ENCODE measurements at places on chromosomes 7 and 10.

DNA sequence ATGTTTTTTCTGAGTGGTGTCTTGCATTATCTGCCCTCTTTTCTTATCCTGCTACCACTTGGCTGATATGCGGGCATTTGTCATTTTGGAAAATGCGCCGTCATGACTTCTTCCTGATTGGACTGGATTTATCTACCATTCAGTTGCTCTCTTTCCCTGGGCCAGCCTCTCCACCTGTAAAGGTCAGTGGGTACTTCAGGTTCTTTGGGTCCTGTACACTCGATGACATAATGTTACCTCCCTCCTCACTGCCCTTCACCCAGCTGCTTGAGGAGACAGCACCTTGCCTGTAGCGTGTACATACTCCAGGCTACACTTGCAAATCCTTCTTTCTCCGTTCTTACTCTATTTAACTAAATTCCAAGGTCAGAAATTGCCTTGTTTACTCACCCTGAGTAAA lies 83.7 kb downstream of the RBM33 start:
- DNase-seq = no peak

DNA sequence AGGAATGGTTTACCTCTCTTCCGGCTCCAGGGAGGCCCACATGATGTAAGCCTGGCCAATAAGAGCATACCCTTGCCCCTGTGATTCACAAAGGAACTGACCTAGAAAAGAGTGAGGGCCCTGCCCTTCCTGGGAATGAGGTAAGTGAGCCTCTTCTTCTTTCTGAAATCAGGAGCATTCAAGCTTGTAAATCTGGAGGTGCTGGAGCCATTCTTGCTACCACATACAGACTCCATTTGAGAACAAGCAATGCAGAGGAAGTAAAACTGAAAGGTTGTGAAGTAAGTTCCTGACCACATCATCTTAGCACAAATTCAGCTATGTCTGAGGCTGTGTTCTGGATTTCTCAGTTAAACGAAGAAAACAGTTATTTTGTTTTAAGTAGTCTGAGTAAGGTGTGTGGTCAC lies 132.2 kb downstream of the CD36 start:
- DNase-seq = no peak

DNA sequence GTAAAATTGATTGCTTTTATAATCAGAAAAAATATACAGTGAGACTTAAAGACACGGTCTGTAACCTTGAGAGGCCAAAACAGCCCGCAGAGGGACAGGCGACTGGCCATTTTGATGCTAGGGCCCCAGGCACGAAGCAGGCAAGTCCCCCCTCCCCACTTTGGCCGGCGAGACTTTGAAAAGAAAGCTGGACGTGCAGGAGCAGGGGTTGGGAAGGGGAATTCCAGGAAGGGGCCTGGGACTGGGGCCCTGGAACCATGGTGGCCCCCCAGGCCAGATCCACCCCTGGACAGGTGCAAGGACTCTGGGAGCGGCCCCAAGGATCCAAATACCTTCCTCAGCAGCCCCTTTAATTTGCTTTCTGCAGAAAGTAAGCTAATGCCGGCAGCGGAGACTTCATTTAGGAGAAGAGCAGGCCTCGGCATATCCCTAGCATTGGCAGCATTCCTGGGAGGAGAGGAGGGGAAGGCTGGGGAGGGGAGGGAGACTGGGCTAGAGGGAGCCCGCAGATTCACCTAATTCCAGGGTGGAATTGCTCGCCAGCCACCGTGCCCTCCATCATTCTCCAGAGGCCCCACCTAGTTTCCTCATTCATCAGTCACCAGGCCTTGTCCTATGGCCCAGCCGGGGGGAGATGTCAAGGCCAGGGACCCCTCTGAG lies 24.9 kb upstream of the TNRC18 start:
- peak; percentile 61 for DNase-seq

GRCh38 chr7:13904689-13905088 lies 84.8 kb downstream of the ETV1 start:
- no peak for DNase-seq

DNA sequence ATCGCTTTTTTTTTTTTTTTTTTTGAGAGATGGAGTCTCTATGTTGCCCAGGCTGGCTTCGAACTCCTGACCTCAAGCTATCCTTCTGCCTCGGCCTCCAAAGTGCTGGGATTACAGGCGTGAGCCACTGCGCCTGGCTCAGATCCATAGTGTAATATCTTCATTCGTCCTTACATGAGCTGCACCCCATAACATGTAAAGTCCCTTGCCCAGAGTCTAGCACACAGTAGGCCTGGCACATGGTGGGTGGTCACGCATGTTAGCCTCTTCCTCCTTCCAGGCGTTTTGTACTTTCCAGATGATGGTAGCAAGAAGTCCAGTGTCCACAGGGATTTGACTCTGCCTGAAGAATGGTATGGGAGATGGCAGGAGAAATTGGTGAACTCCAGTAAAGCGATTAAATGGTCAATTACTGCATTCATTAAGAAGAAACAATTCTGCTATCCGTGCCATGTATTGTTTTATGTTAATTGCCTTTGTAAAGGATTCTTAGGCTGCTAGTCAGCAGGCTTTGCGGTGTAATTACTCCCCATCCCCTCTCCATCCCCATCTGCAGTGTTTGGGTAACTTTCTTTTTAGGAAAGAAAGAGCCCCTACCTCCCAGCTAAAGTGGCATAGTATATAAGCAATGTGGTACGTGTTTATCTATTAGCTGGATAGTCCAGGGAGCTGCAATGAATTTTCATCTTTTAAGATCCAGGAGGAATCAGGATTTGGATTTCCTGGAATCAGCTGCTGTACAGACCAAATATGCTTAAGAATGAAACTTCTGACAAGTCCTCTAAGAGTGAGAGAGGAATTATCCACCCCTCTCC lies 1.2 kb downstream of the TPST1 start:
- no peak for DNase-seq

GRCh38 chr7:151761231-151761630 lies 115.7 kb downstream of the PRKAG2 start:
- no peak for DNase-seq

GRCh38 chr10:111142092-111142768 lies 65.4 kb downstream of the ADRA2A start:
- no peak for DNase-seq

Data from muscle of arm (tissue), 14 donors.